Hepatic stellate cell (primary cell): ENCODE measurements at places on chromosomes 3 and 15.

DNA sequence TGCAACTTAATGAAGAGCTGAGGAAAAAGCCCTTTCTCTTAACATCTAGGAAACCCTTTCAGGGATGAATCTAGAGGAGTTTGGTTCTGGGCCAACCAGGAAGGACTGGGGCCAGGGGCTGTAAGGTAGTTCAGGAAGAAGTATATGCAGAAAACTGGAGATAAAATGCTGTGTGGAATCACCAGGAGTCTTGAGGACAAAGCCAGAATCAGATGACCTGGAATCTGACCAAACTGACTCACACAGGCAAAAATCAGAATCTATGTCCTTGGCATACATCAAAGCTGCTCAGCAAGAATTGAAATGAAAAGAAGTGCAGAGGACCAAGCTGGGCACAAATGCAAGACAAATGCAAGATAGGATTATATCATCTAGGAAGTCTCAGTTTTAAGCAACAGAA lies 59.4 kb upstream of the ATP2C1 start:
- no peak for DNase-seq

GRCh38 chr15:90063770-90064247 lies 38.5 kb downstream of the IDH2 start:
- no peak for DNase-seq

- DNase-seq: no peak
Measured at GRCh38 chr3:189457201-189457607, 174.0 kb upstream of the TP63 start.

DNA sequence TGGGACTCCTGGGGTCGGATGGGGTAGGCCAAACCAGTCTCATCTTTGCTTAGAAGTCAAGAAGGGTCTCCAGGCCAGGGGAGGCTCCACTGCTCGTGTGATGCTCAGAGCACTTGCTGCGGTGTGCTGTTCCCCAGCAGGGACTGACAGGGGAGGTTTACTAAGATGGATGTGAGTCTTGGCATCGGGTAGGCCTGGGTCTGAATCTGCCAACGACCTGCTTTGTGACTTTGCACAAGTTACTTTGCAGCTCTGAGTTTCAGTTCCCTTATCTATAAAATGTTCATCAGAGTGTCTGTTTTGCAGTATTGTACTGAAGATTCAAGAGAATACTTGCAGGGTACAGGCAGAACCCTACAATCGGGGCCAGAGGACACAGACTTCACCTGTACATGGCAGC lies 17.3 kb upstream of the CDCP1 start:
- no peak for DNase-seq

DNA sequence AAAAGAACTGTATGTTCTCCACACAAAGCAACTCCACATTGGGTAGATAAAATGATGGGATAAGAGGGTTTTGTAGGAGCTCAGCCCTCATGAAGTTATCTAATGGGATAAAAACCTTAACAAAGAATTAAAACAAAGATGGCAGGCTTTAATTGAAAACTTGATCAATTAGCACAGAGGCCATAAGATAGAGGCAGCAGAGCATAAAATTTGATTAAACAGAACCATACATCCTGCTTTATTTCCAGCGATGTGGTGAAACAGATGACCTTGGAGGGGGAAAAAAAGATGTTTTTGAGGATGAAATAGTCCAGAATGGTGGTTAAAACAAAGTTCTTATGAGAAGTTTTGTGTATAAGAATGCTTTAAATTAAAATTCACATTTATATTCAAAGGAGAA lies 130.9 kb upstream of the ALCAM start:
- no peak for DNase-seq

- DNase-seq: no peak
Measured at GRCh38 chr3:103919327-103919726, 1447.4 kb upstream of the ALCAM start.

GRCh38 chr3:52532838-52533622 lies 627 bp downstream of the NT5DC2 start:
- peak; percentile 67 for DNase-seq

GRCh38 chr15:95888762-95889161 lies 441.7 kb upstream of the NR2F2 start:
- no peak for DNase-seq

GRCh38 chr3:43638594-43639447 lies 17.0 kb upstream of the ANO10 start:
- DNase-seq: no peak

GRCh38 chr3:27483117-27484014 lies 818 bp downstream of the SLC4A7 start:
- peak; percentile 47 for DNase-seq

DNA sequence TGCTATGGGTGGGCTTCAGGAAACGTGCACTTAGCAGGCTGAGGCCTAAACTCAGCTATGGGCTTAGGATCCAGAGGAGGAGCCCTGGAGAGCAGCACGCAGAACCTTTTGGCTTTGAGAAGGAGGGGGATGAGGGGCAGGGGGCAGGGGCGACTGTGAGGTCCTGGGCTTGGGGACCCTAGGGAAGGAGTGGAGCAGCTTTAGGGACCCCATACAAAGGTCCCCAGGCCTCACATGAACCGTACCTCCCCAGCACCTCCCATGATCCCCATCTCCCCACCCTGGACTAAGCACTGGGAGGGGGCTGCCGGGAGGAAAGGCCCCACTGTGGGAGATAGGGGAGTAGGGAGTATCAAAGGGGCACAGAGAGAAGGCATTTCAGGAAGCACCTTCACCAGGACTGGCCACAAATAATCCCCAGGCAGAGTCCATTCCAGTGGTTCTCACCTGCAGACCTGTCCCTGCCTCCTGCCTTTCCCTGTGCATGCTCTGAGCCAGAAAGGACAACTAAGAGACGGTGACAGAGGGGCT lies 62.0 kb upstream of the KLF13 start:
- DNase-seq: no peak

DNA sequence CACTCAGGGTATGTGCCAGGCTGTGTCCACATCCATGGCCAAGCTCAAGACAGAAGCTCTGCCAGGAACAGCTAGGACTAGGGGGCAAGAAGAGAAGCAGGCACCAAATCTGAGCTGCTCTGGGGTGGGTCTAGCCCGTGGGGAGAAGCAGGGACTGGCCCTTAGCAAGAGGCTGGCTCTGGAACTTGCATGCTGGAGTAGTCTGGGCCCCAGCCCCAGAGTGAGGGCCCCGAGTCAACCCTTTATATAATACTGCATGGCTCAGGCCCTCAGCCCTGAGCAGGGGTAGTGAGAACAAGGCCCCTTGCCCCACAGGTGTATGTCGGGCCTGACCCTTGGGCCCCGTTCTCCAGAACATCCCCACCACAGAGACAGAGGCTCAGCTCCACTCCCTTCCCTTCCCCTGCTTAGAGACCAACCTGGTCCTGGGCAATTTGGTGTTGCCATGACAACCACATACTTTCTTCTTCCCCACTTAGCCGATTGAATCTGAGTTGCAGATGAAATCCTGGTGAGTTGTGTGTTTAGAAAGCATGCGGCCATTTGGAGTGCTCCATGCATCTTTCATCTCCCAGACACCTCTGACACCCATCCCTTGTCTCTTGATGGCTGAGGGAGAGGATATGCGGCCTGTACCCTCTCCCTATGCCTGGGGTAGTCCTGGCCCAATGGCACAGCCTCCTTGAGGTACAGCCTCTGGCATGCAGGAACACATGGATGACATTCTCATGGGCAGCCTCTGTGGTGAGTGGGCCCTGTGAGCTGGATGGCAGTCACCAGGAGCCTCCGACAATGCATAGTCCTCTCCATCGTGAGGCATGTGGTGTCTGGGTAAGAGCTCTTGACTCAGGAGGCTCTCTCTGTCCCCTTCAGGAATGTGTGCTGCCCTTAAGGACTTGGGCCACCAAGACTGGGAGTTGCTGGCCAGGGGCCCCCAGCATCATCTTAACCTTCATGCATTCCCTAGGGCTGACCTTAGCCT lies 29.2 kb upstream of the SFMBT1 start:
- no peak for DNase-seq

DNA sequence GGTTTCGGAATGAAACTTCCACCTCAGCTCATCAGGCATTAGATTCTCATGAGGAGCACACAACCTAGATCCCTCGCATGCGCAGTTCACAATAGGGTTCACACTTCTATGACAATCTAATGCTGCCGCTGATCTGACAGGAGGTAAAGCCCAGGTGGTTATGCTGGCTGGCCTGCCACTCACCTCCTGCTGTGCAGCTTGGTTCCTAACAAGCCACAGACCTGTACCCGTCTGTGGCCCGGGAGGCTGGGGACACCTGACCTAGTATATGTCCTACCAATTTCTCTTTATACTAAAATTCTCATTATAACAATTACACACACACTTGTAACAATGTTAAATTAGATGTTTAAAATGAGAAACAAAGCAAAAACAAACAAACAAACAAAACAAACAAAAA lies 172.2 kb downstream of the SLC9A9 start:
- DNase-seq: no peak

GRCh38 chr3:28504976-28505375 lies 156.4 kb upstream of the AZI2 start:
- no peak for DNase-seq

DNA sequence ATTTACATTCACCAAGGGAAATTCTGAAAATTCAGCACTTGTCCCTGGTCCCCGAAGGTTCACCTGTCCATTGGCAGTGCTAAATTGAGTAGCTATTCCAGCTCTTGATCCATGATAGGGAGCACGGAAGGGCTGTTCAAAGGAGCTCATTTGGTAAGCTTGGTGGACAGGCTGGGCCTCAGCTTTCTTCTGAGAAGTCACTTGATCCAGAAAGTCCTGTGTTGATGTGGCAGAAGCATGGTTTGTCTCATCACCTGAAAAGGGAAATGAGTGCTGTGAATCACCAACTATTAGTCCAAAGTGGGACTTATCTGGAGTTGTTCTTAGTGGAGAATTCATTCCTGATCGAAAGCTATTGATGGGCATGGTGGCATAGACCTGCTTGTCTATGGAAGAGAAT lies 19.9 kb upstream of the SLC12A8 start:
- no peak for DNase-seq

GRCh38 chr3:156298014-156298413 lies 177.6 kb downstream of the KCNAB1 start:
- DNase-seq: no peak

GRCh38 chr15:27851858-27852210 lies 247.3 kb downstream of the OCA2 start:
- no peak for DNase-seq

GRCh38 chr3:50983887-50984286 lies 309.2 kb downstream of the DOCK3 start:
- DNase-seq: no peak

DNA sequence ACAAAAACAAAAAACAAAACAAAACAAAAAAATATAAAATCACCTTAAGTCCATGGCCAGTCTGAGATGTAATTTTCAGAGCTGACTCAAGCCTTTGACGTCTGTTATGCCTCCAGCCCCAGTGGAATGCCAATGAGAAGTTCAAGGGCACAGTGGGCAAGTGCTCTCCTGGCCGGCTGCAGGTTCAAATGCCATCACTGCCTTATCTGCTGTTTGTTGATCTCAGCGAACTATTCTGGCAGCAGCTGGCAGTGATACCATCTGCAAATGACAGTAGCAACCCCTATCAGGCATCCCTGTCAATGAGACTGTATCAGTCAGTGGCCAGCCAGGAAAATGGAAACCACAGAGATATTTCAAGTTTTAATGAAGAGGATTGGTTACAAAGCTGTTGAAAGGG lies 10.8 kb upstream of the PDE8A start:
- DNase-seq: no peak
